ENCODE measurements at places on chromosomes 7 and 10. TPM values are rescaled to one million over a fixed set of nuclear protein-coding genes. Genes with fewer than 3 reads are reported as not detected.

GRCh38 chr7:78420001-78420400 is 621.4 kb downstream of the PHTF2 start:
- DNase-seq = no peak

GRCh38 chr7:12831024-12831423 is 143.6 kb downstream of the ARL4A start:
- DNase-seq = no peak

GRCh38 chr7:156151078-156151477 is 338.8 kb upstream of the SHH start:
- no peak for DNase-seq

DNA sequence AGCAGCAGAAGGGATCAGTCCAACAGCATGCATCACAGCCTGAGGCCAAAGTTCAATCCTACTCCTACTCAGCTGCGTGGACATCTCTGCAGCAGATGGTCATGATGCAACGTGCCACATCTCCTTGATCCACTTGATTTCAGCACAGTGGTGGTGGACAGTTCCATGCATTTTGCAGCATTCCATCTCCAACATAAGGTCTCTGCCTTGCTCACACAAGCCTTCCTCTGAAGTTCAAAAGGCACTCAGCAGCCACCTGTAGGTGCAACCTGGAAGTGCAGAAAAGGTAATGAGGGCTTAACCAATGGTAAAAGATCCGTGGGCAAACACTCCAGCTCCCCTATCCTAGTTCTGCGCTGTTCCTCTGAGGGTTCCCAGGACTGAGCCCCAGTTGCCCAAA is 57.5 kb upstream of the CHCHD3 start:
- DNase-seq = no peak

CACNB2 gene
- total RNA-seq = not detected

SFXN2 gene
- total RNA-seq = 23.6 TPM

DNA sequence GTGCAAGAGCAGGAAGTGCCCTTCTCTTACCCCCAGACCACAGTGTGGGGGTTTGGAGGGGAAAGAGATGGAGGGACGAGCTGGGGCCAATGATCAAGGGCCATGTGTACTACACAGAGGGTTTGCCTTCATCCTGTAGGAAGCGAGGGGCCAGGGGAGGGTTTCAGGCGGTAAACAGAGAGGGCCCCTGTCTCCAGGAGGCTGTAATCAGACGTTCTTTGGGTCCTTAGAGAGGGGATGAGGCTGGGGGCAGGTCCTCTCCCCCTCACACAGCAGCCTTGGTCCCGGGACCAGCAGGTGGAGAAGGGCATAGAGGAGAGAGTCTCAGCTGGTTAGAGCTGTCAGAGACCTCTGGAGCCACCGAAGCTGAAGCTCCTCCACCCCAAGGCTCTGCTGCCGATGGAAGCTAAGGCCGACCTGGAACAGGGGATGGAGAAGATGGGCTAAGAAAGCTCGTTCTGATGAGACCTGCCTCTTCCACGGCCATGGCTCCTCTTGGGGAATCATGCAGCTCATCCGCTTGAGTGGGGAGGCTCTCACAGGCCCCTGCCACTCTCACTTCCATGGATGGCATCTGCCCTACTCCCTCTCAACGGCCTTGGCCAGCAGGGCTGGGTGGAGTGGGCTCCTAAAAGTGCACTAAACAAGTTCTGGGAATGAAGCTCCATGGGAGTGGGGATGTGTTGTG is 3.5 kb downstream of the LOXL4 start:
- DNase-seq = no peak

BEND7 gene
- not detected for total RNA-seq

GRCh38 chr10:45379891-45380540 is 6.0 kb downstream of the ALOX5 start:
- DNase-seq = no peak

DNA sequence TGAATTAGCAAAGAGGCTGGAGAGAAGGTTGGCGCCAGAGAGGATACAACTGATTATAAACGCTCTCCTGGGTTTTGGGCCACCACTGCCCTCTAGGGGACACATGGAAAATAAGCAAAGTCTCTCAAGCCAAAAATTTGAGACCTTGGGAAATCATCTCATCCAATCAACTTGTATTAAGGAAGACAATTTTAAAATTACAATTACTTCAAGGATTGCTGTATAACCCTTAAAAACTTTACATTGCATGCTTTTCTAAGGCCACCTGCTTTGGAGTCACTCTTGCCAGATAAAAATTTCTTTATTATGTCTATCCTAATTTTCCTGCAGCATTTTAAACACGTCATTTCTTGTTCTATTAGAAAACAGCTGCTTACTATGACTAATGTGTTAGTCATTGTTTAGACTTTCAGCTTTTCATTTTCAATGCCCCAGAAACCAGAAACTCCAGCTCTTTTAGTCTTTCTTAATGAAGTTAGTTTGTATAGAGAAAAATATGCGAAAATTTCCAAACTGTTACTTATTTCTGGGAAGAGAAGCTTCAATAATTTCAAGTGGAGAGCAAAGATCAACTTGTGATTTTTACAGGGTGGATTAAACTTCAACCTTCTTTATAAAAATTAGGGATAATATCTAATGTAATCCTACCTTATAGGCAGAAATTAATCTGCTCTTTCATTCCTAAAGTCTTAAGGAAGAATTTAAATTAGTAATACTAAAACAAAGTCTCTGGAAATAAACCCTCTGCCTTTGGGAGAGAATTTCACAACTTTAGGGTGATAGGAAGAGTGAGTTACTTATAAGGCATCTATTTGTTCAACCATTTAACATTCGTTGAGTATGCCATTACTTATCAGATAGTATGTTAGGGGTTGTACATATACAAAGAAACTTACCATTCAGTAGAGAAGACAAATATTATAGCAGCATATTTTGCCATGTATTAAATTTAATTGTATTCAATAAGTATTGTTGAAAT is 20.6 kb upstream of the RHOBTB1 start:
- peak; percentile 62 for DNase-seq

Measured in activated CD4-positive, alpha-beta T cell treated with anti-CD3 and anti-CD28 coated beads, Interleukin-2, amount 10 ng/mL, durations not matched to agents 7 days and 5 days (primary cell).